Fibroblast of upper back skin (primary cell): ENCODE measurements at places on chromosomes 4 and X.
A peak's percentile ranks its signal among the peaks of the same experiment; 100 is the strongest.

DNA sequence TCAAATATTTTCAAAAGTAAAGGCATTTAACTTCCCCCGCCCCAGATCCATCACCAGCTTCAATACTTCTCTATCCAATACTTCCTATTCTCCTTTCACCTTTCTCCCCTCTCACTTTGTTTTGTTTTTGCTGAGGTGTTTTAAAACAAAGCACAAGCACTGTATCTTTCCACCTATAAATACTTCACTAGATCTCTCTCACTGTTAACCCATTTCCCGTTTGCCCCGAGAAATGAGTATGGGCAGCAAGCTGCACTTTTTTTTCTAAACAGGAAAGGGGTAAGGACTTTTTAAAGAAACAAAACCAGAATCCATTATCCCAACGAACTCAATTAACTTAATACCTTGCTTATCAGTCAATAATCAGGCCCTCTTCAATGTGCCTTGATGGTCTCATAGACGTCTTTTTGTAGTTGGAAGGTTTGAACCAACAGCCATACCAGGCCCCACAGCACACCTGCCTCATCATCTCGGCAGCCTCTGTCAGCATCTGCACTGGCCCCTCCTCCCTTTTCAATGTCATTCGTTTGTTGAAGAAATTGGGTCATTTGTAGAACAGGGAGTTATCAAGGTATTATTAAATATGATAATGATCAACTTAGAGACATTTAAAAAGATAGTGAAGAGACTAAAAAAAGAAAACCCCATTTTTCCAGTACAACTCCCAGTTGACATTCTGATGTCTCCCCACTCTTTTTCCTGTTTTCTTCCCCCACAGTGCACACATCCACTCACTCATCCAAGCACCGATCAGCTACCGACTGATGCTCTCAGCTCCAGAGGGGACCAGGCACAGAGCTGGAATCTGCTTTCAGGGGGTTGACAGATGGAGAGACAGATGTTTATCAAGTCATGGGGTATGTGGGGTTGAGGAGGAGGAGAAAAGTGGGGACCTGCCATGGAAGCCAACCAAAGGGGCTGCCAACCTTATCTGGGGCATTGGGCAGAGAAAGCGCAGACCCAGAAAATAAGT, 25.8 kb downstream of the CRMP1 start:
- DNase-seq: no peak

DNA sequence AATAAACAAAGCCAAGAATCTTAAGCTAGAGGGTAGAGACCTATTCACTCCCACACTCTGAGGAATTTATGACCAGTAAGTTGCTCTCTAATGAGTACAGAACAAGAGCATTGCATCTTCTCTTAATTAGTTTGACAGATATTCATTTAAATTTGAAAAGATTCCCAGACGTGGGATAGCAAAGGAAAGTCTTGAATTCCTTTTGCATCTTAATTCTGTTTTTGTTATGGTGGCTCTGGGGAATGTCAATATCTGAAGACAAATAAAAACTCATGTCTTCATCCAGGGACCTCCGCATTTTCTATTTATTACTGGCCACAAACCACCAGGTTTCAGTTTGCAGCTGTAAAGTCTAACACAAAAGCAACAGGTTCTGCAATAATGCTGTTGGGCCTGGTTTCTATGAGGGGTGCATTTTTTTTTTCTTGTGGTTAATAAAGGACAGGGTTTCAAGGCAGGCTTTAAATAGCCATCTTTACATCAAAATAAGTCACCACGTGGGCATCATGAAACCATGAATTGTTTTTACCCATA, 172.3 kb downstream of the SHROOM3 start:
- DNase-seq: peak; percentile 46

DNA sequence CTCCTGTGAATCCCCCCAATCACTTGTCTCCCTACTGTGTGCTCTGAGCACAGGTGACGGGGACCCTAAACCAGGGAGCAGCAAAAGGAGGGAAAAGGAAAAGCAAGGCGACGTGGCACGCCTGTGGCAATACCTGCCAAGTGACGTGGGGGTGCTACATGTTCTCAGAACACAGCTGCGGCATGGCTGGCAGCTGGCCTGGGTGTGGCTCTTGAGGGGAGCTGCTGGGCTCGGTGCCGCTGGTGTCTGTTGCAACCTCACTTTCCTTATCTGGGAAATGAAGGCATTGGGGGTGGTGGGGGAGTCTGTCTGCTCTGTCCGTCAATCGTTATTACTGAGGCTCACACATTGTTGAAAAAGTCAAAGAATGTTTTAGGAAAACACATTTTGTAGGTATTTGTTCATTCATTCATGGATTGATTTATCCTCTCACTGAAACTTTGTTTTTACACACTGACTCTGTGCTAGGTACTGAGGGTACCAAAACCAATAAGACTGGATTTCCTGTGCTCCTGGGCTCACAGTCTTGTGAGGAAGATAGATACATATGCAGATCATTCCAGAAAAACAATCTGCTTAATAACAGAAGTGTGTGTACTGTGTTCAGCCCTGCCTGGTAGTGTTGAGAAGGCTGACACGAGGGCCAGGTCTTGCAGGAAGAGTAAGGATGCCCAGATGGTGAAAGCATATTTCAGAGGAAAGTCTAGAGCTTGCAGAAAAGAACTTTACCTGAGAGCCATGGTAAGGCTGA, 217.6 kb downstream of the PTTG2 start:
- DNase-seq: no peak

- no peak for DNase-seq
Observed at GRCh38 chr4:152697284-152698088, 17.7 kb upstream of the TMEM154 start.

GRCh38 chr4:115515366-115515765, 401.9 kb upstream of the NDST4 start:
- no peak for DNase-seq

DNA sequence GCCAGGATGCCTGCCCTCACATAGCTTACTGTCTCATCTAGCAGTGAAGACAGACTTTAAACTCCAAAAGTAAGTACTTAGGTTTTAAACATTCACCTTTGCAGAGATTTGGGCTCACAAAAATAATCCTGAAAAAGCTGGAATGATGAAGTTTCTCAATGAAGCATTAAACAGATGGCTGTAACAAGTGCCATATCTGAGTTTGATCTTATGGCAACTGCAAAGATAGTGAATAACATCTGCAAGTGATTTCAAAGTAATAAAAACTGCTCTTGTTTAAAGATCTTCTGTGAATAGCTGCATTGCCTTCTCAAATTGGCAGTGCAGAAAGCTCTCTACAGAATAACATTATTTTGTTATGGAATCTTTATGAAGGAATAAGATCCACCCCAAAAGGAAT, 271.2 kb upstream of the SMIM31 start:
- DNase-seq: no peak

DNA sequence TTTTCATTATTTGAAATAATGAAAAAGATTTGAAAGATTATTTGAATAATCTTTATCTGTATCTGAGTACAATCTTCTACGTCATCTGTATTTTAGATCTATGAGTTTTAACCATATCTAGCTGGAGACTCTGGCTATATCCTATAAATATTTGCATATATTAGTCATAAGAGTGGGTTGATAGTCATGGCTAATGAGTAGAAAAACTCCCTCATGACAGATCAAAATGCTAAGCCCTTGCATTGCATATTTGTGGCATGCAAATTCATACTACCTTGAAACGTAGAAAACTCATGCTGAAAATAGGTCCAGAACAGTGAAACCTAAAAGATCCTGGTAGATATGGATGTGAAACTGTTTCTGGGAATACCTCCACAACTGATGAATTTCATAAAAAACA, 291.3 kb downstream of the GALNTL6 start:
- DNase-seq: peak; percentile 65

GRCh38 chrX:117607561-117607960, 509.0 kb downstream of the KLHL13 start:
- DNase-seq: no peak

DNA sequence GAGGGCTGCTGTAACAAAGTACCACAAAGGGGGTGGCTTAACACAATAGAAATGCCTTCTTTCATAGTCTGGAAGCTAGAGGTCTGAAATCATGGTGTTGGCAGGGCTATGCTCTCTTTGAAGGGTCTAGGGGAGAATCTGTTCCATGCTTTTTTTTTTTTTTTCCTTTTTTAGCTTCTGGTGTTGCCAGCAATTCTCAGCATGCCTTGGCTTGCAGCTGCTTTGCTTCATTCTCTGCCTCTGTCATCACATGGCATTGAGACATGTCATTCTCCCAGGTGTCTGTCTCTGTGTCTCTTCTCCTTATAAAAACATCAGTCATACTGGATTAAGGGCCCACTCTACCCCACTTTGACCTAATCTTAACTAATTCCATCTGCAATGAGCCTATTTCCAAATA, 78.6 kb upstream of the BOD1L1 start:
- DNase-seq: peak; percentile 34

DNA sequence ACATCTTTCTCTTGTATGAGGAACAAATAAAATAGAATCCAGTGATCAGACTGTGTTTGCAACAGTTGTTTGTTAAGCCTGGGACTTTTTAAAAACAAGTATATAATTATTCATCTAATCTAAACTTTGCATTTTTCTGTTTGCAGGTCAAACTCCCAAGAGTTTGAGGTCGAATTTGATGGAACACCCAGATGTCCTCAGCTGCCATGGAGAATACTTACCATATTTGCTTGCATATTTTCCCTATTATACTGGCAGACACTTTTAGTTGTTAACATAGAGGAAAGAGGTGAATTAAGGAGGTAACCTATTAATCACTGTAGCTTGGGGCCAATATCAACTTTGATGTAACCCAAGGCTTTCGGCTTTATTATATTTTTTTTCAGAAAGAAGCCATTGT, 401.5 kb upstream of the DIPK2B start:
- DNase-seq: peak; percentile 60
